ENCODE measurements at places on chromosomes 4 and X.

DNA sequence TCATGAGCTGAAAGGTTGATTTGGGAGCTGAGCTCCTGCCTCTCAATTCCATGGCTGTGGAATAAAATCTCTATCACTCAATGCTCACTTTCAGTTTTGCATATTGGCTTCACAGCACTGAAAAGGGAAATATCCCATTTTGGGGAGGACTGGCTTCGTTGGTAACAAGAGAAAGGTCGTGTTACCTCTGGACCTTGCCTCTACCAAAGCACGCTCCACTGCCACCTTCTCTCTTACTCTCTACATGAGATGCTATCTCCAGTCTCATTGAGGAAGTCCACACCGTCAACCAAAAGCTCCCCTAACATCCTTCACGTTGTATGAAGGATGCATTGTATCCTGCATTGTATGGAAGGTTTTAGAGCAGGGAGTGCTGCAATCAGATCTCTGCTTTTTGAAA is 195.0 kb upstream of the LDB2 start:
- H3K27me3 ChIP-seq: no peaks in the 10 kb centered on the region
- H3K27ac ChIP-seq: no peak overlapping the region
- H3K4me3 ChIP-seq: no peak overlapping the region

DNA sequence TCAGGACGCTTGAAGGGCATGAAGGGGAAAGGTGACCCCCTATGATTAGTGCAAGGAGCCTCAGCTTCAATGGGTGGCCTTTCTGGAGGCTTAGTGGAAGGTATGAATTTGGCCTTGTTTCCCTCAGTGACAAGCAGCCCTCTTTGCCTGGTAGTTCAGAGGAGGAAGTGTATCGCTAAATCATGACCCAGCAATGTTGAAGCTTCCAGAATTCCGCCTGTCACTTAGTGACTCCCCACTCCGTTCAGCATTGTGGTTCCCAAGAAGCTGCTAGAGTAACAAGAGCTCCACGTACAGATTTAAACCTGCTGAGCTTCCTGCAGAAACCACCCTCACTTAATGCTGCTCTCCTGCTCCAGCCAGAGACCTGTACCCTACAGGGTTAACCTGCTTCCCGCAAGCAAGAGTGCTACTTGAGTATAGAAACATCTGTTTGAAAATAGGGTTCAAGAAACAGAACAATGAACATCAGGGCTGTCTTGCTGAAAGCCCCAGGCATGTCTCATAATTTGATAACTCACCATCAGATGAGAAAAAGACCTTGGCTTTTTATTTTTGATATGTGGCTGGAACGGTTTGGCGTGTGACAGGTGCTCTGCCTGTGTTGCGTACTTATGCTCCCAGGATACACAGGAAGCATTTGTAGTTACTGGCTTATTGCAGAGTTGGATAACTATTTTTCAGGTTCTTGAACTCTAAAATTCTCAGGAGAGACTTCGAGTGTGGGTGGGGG is 105.2 kb downstream of the UCHL1 start:
- no peak overlapping the region for H3K27ac ChIP-seq
- no peaks in the 10 kb centered on the region for H3K27me3 ChIP-seq
- H3K4me1 ChIP-seq: no peaks in the 10 kb centered on the region
- no peak overlapping the region for H3K4me3 ChIP-seq
- no peak for DNase-seq

DNA sequence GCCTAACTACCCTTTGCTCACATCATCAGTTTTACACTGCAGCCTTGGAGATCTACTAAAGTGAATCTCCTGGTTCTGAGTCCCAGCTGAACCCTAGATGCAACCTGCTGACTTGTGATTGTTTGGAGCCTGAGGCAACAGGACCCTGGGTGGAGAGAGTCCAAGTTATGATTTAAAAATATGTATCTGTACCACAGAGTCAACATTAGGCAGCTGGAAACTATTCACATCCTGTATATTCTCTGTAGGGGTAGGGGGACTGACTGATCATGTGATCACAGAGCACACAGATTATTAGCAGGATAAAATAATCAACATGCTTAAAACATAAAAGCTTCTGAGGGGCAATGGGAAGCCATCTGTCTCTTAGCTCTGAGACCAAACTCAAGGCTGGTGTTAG is 52.1 kb downstream of the CT47B1 start:
- H3K27me3 ChIP-seq: no peaks in the 10 kb centered on the region
- no peaks in the 10 kb centered on the region for H3K36me3 ChIP-seq
- H3K4me3 ChIP-seq: no peak overlapping the region
- no peak overlapping the region for H3K27ac ChIP-seq
- H3K4me1 ChIP-seq: no peaks in the 10 kb centered on the region

DNA sequence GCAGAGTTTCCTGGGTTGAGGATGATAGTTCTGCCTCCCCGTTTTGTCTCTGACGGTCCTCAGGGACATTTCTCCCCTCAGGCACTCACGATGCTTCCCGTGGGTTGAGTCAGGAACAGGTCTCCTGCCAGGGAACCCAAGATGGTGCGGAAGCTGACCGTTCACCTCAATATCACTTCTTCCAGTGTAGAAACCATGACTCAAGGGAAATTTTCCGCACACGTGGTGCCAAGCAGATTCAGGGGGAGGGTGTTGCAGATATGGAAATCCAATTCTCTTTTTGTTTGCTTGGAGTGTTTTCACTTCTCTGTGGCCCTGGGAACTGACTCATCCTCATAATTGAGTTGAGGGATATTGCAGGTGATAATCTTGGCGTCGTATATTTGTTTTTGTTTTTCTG is 46.7 kb downstream of the CXorf49B start:
- no peak overlapping the region for H3K27ac ChIP-seq
- H3K27me3 ChIP-seq: no peaks in the 10 kb centered on the region
- no peaks in the 10 kb centered on the region for H3K4me1 ChIP-seq
- no peaks in the 10 kb centered on the region for H3K36me3 ChIP-seq

DNA sequence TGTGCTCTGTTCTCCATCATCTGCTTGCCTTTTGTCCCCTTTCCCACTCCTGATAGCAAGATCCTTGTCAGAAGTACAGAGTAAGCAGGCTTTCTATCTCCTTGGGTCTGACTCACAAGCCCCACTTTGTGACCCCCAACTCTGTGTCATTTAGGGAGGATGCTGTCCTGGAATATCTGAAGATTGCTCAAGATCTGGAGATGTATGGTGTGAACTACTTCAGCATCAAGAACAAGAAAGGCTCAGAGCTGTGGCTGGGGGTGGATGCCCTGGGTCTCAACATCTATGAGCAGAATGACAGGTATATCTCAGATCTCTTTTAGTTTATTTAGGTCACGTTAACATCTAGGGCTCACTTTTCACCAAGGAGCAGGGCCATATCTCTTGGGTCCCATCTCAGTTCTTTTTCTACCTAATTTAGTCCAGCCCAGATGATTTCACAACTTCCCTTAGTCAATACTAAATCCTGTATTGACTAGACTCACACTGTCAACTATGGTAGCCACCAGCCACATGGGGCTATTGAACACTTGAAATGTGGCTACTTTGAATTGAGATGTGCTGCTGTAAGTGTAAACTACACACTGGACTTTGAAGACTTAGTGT is 64.3 kb downstream of the MSN start:
- no peak for DNase-seq
- no peak overlapping the region for H3K4me3 ChIP-seq
- H3K27me3 ChIP-seq: no peaks in the 10 kb centered on the region
- H3K27ac ChIP-seq: no peak overlapping the region

DNA sequence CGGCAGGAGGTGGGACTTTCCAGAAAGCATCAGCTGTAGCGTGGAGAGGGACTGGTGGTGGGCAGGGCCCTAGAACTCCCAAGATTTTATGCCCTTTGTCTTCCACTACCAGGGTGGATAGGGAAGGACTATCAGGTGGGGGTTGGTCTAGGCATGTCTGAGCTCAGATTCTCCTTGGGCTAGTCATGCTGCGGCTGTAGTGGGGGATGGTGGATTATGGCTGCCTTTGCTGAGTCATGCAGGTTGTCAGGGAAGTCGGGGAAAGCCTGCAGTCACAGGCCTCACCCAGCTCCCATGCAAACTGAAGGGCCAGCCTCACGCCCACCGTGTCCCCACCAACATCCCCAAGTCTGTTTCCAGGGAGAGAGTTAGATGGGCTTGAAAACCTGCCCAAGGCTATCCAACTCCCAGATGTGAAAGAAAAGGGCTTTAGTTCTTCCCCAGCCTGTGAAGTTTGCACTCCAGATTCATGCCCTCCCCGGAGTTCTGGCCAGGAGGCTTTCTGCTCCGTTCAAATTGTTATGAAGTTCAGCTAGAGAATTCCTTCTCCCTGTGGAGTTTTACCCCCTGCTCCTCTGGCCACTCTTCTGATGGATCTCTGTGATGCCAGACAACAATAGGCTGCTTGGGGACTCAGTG is 13.4 kb upstream of the MEPE start:
- H3K27me3 ChIP-seq: no peaks in the 10 kb centered on the region
- DNase-seq: no peak
- no peak overlapping the region for H3K27ac ChIP-seq
- H3K4me3 ChIP-seq: no peak overlapping the region
- H3K4me1 ChIP-seq: no peaks in the 10 kb centered on the region

DNA sequence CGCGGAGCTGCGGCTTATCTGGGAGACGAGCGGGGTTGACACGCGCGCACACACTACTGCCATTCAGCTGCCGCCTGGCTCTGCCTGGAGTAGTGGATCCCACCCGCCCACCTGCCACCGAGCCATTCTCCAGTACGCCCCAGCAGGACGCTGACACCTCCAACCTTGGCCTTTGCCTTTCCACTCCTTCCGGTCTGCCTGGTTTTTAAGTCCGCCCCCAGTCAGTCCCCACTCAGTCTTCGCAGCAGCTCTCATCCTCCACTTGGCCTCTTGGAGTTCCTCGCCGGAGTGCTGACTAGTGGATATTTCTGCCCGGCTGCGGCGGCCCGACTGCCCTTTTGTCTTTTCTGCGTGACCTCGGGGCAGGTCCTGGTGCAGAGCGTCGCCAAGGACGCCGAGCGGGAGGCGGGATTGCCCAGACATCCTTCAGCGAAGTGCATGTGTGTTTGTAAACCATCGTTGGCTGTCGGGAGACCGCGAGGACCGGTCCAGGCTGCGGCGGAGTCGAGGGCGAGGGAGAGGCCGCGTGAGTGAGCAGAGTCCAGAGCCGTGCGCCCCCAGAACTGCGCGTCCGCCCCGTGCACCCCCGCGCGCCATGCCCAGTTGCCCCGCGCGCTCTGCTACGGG is 1.1 kb downstream of the SLIT2 start:
- no peaks in the 10 kb centered on the region for H3K36me3 ChIP-seq
- no peaks in the 10 kb centered on the region for H3K4me1 ChIP-seq
- DNase-seq: no peak

DNA sequence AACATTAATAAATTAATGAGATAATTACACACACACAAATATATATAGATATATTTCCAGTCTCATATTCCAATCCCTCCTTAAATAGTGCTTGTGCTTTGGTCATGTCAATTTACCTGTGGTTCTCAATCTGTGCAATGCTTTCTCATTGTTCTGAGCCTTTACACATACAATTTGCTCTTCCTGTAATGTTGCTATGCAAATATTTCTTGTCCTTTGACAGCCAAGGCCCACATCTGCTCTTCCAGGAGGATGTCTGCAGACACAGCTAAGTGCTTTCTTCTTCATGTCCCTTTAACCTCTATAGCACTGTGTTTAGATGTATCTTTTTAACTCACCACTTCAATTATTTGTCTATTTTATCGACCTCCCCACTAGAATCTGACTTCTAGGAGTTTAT is 67.3 kb upstream of the RAPGEF2 start:
- H3K27me3 ChIP-seq: peaks cover 2% of the 10 kb centered on the region
- H3K4me3 ChIP-seq: no peak overlapping the region
- no peak overlapping the region for H3K27ac ChIP-seq
- H3K4me1 ChIP-seq: no peaks in the 10 kb centered on the region
- H3K36me3 ChIP-seq: no peaks in the 10 kb centered on the region

- no peak overlapping the region for H3K4me3 ChIP-seq
- no peaks in the 10 kb centered on the region for H3K27me3 ChIP-seq
- no peaks in the 10 kb centered on the region for H3K36me3 ChIP-seq
- DNase-seq: peak; percentile 32
- H3K4me1 ChIP-seq: peaks cover 27% of the 10 kb centered on the region
Observed at GRCh38 chrX:42109428-42109827, 186.1 kb upstream of the CASK start.

DNA sequence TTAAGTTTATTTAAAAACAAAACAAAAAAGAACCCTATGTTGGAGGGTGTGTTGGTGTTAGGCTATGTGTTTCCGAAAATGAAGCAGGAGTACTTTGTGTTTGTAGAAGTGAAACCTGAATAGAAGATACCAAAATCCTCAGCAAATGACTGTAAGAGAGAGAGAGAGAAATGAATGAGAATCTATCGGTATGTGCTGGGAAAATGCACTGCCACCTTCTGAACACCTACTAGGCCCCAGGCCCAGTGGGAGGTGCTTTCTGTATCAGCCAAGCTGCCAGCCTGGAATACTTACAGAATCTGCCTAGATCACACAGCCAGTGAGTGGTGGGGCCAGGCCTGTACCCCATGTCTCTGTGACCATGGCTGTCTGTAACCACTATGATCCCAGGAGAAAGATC is 14.9 kb upstream of the PIM2 start:
- peaks cover 23% of the 10 kb centered on the region for H3K4me1 ChIP-seq
- no peak for DNase-seq
- H3K27me3 ChIP-seq: no peaks in the 10 kb centered on the region

DNA sequence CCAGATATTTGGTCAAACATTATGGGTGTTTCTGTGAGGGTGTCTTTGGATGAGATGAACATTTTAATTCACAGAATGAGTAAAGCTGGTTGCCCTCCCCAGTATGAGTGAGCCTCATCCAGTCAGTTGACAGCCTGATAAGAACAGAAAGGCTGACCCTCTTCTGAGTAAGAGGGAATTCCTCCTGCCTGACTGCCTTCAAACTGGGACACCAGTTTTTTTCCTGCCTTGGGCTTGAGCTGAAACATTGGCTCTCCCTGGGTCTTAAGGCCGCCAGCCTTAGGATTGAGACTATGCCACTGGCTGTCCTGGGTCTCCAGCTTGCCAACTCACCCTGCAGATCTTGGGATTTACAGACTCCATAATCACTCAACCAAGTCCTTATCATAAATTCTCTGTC is 14.5 kb upstream of the MAML3 start:
- no peaks in the 10 kb centered on the region for H3K27me3 ChIP-seq
- H3K4me3 ChIP-seq: no peak overlapping the region

DNA sequence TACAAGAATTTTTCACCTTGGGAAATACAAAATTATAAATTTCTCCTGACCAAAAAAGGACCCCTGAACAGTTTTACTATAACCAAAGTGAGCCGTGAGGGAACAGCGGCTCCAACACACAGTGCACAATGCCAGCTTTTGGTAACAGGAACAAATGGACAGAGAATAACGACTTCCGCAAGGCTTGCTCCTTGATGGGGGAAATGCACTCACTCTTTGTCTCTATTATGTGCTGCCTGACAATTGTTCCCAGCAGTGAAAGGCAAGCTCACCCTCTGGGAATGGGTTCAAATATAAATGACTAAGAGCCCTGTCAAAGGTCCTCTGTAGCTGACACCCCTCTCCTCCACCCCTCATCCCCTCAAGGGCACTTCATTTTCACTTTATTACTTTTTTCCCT is 325.8 kb upstream of the GALNT7 start:
- H3K36me3 ChIP-seq: no peaks in the 10 kb centered on the region
- DNase-seq: no peak
- H3K27me3 ChIP-seq: no peaks in the 10 kb centered on the region
- H3K27ac ChIP-seq: no peak overlapping the region

GRCh38 chr4:182169572-182169971 is 73.6 kb upstream of the TENM3 start:
- no peaks in the 10 kb centered on the region for H3K27me3 ChIP-seq
- H3K36me3 ChIP-seq: no peaks in the 10 kb centered on the region
- H3K4me3 ChIP-seq: no peak overlapping the region

GRCh38 chr4:125316791-125317524 is 2.2 kb downstream of the FAT4 start:
- no peaks in the 10 kb centered on the region for H3K4me1 ChIP-seq
- DNase-seq: no peak
- H3K4me3 ChIP-seq: no peak overlapping the region
